Mucosa of descending colon (tissue), 3 donors: ENCODE measurements at places on chromosomes 6 and 20.

GRCh38 chr6:20790032-20790791 is 256.0 kb downstream of the CDKAL1 start:
- no peak for DNase-seq

- DNase-seq, result no peak
Observed at GRCh38 chr6:157116426-157116825, 206.9 kb downstream of the TMEM242 start.

DNA sequence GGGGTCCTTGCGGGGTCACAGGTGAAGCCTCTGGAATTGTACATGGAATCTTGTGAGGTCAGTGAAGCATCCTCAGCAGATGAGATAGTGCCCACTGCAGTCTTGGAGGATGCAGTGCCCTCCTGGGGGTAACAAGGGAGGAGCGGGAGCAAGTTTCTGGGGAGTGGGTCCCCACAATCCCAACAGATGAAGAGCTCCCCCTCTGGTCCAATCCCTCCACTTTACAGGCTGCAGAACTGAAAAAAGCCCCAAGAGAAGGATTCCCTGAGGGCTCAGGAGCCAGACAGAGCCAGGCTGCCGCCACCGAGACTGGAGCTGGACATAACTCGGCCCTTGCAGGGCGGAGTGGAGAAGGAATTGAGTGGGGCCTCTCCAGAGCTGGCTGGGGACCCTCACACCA is 52.4 kb downstream of the TTI1 start:
- no peak for DNase-seq

- DNase-seq, result peak; percentile 83
Observed at GRCh38 chr6:149248693-149249369, 68.7 kb upstream of the TAB2 start.

GRCh38 chr6:13409991-13410390 is 77.4 kb downstream of the GFOD1 start:
- DNase-seq, result no peak

- no peak for DNase-seq
Observed at GRCh38 chr20:57205606-57206219, 60.7 kb downstream of the BMP7 start.

DNA sequence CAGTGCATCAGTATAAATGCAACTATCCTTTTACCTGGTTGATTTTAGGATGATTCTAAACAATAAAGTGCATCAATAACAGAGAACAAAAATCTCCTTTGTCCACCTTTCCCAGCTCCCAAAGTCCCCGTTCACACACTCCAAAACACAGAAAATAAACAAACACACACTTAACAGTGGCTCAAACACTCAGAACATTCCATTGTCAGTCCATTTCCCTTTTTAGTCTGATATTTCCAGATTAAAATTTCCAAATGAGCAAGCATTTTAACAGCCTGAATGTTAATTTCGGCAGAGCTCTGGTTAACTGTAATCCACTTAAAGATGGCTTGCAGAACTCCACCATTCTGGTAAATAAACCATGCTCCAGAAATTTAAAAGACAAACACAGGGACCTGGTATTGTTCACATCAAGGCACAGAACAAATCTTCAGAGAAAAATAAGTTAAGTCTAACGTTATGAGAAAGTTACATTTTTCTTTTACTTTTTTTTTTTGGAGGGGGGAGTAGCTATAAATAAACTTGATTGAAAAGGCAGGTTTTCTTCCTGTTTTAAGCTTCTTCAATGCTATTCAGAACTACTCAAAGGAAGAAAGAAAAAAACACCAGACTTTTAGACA is 100.8 kb downstream of the DST start:
- no peak for DNase-seq

- no peak for DNase-seq
Observed at GRCh38 chr20:61708891-61709290, 356.8 kb downstream of the TAF4 start.

- no peak for DNase-seq
Observed at GRCh38 chr6:27121640-27122039, 125.9 kb upstream of the PRSS16 start.
